ENCODE measurements at places on chromosomes 6 and 20.

DNA sequence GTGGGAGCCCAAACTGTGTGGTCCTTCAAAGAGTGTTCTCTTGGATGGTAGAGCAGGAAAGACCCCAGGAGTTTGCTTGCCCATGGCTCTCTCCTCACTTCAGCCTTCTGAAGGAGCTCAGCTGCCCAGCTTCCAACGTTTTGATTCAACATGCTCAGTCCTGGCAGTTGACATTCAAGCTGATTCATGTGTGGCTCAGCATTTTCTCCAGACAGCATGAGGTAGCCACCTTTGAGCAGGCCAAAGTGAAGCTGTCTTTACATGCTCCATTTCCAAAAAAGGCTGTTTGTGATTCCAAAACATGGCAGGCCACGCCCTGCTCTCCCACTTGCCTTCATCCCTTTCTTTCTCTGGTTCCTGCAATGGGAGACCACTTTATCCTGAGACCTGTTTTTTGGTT, 280.2 kb downstream of the TBC1D7 start:
- DNase-seq = no peak

- DNase-seq = no peak
These were observed 44.8 kb downstream of the FGD2 start for GRCh38 chr6:37050045-37050853.

GRCh38 chr6:12024216-12024615, 12.1 kb downstream of the HIVEP1 start:
- no peak for DNase-seq

GRCh38 chr6:77143659-77144447, 319.4 kb downstream of the HTR1B start:
- DNase-seq = no peak

DNA sequence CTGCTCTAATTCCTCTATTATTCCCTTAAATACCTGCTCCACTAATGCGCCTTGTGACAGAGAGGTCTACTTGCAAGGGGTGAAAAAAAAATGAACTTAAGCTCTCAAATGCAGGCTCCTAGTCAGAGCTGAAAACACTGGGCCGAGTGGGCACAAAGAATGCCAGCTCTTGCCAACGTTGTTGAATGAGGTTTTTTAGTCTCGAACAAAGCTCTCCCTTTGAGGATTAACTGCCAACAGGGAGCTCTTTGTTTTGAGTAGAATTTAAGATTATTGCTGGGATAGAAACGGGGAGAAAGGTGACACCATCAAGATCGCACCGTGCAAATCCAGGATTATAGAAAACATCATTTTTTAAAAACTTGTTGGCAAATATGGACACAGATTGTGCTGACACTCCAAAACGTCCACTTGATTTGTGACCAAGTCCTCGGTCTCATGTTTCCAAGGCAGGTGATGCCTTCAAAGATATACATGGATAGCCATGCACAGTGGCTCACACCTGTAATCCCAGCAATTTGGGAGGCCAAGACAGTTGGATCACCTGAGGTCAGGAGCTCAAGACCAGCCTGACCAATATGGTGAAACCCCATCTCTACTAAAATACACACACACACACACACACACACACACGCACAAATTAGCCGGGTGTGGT, 163.2 kb downstream of the BMP7 start:
- DNase-seq = no peak

- DNase-seq = no peak
These were observed 183.1 kb downstream of the UBE3D start for GRCh38 chr6:82882363-82883023.

DNA sequence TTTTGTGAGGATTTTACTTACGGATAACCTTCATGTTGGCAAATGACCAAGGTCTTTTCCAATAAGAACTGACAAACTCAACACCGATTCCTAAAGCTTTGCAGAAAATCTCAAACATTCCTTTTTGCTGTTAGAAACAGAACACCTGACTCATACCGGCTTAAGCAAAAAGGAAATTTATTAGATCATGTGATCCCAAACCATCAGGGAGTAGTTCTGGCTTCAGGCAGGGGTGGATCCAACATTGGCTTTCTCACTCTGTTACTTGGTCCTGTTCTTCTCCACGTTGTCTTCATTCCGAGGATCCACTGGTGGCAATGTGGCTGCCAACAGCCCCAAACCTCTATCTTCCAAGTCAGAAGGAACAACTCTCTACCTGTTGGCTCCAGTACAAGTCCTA, 95.9 kb upstream of the PMEPA1 start:
- no peak for DNase-seq

GRCh38 chr20:50020288-50020687, 37.5 kb downstream of the SNAI1 start:
- DNase-seq = no peak

DNA sequence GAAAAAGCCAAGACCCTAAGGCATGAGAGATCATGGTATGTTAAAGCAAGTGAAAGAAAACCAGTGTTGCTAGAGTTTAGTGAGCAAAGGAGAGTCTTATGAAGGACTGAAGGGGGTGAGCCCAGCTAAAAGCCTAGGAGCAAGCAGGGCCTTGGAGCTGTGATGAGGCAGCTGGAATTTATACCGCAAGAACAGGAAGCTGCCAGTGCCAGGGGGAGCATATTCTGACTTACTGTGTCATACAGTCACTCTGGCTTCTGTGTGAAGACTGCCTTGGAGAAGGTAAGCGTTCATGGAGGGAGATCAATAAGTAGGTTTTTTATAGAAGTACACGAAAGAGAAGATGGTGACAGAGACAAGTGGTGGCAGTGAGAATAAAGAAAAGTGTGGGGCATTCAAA, 308.9 kb upstream of the THEMIS start:
- no peak for DNase-seq

- no peak for DNase-seq
These were observed 199.9 kb upstream of the PRDM1 start for GRCh38 chr6:105886066-105886813.

All from NCI-H748 treated with DMSO at 0.1 percent for 48 hours (cell line).